WERI-Rb-1 (cell line): ENCODE measurements at places on chromosomes 2 and 18.

- DNase-seq: no peak
These were observed 171.9 kb upstream of the SALL3 start for GRCh38 chr18:78807668-78808067.

- DNase-seq: peak; percentile 90
These were observed 925 bp downstream of the SOS1 start for GRCh38 chr2:39119732-39120520.

GRCh38 chr18:69897397-69898108, 50.1 kb downstream of the CD226 start:
- no peak for DNase-seq

DNA sequence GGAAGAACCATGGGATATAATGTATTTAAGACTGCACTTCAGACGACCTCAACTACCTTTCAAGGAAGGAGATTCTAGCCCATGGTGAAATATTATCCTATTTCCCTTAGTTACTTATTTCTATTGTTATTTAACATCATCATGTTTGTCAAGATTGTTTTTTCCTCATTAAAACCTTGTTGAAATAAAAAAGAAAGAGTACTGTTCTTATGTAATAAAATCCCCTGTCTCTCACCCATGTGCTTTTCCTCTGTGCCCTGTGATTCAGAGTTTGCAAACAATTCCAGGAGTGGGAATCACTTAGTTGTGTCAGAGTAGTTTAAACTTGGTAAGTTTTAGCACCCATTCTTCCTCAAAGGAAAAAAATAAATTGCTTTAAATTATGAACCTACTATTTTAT, 43.6 kb downstream of the ERBB4 start:
- no peak for DNase-seq

- DNase-seq: no peak
These were observed 76.1 kb downstream of the COL3A1 start for GRCh38 chr2:189050165-189050712.

DNA sequence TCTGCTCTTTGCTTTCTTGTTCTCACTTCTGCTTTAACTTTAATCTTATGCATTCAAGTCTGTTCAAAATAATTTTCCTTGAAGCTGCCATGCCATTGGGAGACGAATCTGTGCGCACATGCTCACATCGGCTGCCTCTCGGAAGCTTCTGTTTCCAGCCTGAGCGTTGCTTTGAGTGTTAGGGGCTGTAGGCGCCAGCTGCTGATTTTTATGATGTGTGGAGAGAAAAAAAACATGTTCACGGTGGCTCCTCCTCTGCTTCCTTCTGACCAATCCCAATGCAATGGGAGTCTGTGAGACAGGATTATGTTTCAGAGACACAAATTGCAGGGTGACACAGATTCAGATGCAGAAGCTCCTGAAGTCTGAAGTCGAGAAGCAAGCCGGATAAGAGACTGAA, at the start of gene MC4R:
TSS of gene MC4R (minus strand) at position 180 of the 400 bp plus-strand sequence. CDS start 426 bp downstream, outside the sequence.
- DNase-seq: peak; percentile 59

DNA sequence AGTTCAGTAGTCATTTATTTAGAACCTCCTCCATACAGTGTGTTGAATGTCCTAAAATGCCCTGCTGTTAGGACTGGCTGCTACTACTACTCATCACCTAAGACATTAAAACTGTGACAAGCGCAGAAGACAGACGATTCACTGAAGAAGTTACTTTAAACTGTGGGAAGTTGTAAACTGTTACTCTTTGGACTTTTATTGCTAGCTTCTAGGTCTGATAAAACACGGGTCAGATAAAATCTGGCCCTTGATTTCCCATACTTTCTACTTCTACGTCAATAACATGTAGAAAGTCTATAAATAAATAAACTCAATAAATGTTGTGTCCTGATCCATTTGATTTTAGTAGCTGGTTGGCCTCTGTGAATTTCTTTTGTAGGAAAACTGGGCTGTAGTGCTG, 113.4 kb downstream of the ICA1L start:
- no peak for DNase-seq

- no peak for DNase-seq
These were observed 45.2 kb downstream of the GAREM1 start for GRCh38 chr18:32425466-32425865.

GRCh38 chr2:177753682-177754491, 318.7 kb downstream of the PDE11A start:
- DNase-seq: peak; percentile 58

GRCh38 chr2:192190474-192190873, 4.3 kb downstream of the TMEFF2 start:
- DNase-seq: no peak

DNA sequence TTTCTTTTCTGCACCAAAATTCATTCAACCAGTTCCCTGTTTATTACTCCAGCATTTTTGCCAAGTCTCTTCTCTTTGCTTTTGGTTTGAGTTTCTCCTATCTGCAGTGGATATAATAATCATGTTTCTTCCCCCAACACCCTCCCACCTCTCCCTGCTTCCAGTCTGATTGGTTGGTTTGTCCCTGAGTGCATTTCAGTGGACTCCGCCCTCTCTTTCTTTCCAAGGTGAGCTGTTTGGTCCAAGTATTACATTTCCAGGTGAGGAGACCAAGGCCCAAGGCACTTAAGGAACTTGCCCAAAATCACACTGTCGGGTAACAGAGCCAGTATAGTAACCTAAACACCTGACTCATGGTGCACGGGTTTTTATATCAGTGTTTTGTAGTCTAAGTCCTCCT, 17.7 kb downstream of the MRO start:
- no peak for DNase-seq

- DNase-seq: no peak
These were observed 2896.7 kb upstream of the TEKT4 start for GRCh38 chr2:91974401-91975129.

GRCh38 chr2:52918551-52918950, 849.1 kb upstream of the CHAC2 start:
- no peak for DNase-seq

GRCh38 chr2:223819891-223820290, 17.5 kb downstream of the AP1S3 start:
- DNase-seq: no peak

DNA sequence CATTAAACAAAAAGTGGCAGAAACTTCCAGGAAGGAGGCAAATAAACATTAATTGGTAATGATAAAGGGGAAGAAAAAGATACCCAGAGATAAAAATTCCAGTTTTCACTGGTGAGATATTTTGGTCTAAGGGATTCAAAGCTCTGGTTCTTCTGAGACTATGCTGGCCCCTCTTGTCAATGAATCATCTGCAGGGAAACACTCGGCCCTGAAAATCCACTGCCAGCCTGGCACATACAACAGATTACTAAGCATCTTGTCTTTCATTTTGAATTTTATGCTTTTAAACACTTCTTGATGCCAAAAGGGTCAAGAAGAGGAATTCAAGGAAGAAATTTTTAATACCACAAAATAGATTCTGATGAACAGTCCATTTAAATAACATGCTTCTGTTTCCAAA, 1603.8 kb upstream of the ZEB2 start:
- DNase-seq: no peak

- DNase-seq: no peak
These were observed 99.6 kb downstream of the BCL11A start for GRCh38 chr2:60453872-60454271.

GRCh38 chr2:191565647-191566198, 112.2 kb upstream of the NABP1 start:
- no peak for DNase-seq

DNA sequence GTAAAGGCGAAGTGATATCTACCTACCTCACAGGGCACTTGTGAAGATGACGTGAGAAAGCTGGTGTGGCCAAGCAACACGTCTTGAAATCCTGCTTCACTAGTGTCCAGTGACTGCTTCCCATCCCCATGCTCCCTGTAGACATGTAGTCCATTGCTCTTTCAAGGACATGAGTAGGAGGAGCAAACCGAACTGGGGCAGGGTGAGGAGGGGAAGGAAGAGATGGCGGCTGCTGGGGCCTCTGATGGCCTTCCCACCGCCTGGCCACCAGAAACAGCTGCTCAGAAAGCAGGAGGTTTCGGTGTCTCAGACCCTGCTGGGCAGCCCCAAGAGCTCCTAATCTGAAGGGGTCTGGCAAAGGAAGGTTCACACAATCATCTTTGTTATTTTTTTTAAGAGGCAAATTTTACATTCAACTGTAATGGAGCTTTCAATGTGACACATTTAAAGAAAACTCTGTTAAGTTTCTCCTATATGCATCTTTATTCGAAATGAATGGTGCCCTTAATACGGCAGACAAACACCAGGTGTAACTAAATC, 14.7 kb downstream of the CPLX4 start:
- peak; percentile 58 for DNase-seq

GRCh38 chr2:46805401-46805951, 110.1 kb downstream of the MCFD2 start:
- no peak for DNase-seq

DNA sequence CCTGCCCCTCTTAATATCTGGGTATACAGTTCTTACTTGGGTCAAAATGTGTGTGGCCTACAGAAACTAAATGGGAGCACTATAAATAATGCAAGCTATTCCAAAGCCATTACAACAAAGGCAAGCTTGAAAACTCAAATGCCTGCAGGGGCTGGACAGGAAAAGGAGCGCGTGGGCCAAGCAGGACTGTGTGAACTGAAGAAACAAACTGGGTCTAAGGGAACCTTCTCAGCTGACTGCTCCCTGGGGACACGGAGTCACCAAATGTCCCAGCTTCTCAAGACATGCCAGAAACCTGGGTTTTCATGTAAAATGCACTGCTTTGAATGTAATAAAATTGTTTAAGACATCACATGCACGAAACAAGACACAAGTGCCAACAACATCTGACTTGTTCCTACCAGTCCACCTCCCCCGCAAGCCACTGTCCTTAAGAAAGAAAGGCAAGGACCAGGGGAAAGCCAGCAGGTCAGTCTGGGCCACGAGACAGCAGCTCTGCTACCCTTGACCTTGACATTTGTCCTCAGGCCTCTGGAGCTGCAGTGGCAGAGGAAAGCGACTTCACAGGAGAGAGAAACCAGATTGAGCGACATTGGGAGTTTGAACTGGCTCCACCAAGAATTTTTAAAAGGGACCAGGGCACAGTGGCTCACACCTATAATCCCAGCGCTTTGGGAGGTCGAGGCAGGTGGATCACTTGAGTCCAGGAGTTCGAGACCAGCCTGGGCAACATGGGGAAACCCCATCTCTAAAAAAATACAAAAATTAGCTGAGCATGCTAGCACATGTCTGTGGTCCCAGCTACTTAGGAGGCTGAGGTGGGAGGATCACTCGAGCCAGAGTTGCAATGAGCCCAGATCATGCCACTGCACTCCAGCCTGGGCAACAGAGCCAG, 89.7 kb upstream of the SH3BP4 start:
- DNase-seq: no peak

DNA sequence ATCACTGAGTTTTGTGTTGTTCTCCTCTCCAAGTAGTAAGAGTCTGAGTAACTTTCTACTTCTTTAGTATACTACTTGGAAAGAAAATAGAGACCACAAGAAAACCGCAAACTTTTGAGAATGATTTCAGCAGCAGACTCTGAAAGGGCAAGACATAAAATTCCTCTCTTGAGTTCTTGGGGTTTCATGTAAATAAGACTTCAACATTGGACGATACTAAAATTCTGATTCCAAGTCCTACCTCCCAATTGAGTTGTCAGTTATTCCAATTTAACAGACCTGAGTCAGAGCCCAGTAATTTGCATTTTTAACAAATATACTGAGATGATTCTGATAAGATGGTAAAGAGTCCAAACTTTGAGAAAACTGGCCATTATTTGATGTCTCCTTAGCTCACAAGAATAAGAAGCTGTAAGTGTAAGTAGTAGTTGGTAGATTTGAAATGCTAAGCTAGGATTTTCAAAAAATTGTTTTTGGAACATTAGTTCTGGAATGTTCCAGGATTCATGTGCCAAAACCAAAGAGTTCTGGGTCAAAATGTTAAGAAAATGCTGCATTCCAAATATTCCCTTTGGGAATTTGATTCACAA, 261.6 kb upstream of the SPOPL start:
- DNase-seq: no peak

DNA sequence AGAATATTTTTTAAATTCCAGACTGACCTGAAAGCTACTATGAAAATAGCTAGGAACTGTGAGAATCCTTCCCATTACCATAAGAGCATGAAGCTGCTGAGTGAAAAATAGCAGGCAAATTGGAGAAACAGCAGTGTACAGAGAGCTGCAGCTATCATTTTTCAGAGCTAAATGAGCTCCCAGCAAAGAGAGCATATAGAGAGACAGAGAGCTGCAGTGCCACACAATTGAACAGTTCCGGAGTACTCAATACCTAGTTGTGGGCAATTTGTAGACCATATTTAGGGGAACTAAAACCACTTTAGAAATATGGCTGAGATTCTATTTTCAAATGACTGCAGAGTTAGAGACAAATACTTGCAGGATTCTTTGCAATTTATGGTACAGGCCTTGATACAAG, 645.3 kb downstream of the STK39 start:
- DNase-seq: no peak

GRCh38 chr2:18517386-18517785, 43.1 kb downstream of the RDH14 start:
- DNase-seq: no peak

DNA sequence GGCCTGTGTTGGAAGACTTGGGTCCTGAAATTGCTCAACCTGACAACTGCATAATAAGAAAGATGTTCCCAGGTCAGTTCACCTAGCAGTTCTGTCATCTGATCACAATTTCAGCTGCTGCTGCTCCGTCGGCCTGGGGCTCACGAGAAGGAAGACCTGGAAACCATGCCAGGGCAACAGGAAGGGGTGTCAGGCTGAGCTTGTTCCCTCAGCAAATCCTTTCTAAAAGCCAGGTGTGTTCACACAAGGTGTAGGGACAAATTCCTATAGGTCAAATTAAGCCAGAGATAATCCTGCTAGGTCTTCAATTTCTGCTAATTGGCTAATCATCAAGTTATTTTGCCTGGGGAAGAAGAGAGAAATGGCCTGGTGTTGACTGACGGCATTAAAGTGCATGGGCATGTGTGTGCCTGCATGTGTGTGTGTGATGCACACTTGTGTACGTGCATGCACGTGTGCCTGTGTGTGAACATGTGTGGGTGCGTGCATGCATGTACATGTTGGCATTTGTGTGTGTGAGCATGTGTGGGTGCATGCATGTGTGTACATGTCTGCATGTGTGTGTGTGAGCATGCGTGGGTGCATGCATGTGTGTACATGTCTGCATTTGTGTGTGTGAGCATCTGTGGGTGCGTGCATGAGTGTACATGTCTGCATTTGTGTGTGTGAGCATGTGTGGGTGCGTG, 178.6 kb downstream of the TMEM18 start:
- DNase-seq: no peak

GRCh38 chr18:34493566-34494358, 216.3 kb upstream of the DTNA start:
- DNase-seq: peak; percentile 38
